Activated B cell treated with CpG ODN at 0.5 μM for 24 hours (primary cell): ENCODE measurements at places on chromosomes 7 and 10. TPM values are rescaled to one million over a fixed set of nuclear protein-coding genes. Genes with fewer than 3 reads are reported as not detected.

DNA sequence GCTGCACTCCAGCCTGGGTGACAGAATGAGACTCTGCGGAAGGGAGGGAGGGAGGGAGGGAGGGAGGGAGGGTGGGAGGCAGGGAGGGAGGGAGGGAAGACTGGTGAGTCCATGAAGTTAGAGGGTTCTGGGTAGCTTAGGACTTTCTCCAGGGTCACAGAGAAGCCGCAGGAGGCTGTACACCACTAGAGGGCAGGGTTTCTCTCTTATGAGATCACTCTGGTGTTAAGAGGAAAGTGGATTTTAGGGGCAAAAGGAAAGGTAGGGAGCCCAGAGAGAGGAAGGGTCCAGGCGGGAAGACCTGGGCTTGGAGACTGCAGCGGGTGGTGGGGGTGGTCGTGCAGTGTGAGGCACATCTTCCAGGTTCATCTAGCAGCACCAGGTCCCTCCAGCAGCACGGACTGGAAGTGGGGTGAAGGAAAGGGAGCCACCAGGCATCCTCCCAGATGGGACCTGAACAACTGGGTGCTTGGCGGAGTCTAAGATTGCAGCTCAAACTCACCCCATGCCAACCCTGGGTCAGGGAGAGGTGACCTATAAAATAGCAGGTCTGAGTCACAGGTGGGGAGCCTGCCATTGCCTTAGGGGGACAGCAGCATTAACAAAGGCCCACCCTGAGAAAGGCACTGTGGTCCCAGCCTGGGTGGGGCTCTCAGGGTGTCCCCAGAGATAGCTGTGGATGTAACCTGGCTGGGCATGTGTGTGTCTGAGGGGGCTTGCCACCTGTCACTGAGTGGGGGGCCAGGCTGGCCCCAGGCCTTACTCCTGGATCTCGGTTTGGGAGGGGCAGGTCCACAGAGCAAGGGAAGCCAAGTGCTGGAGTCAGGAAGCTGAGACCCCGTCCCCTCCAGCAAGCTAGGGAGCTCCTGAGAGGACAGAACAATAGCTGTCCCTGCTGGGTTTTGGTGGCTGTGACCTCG is 48.5 kb upstream of the SLC29A3 start:
- no peaks in the 10 kb centered on the region for H3K4me1 ChIP-seq
- H3K36me3 ChIP-seq, result no peaks in the 10 kb centered on the region
- DNase-seq, result no peak
- peaks cover 5% of the 10 kb centered on the region for H3K27me3 ChIP-seq

GRCh38 chr10:100823194-100823593 is 77.8 kb downstream of the PAX2 start:
- H3K4me3 ChIP-seq, result no peak overlapping the region
- H3K27me3 ChIP-seq, result peaks cover 44% of the 10 kb centered on the region

UBE2H gene
- 28.8 and 32.6 TPM in 2 replicates for total RNA-seq

DNA sequence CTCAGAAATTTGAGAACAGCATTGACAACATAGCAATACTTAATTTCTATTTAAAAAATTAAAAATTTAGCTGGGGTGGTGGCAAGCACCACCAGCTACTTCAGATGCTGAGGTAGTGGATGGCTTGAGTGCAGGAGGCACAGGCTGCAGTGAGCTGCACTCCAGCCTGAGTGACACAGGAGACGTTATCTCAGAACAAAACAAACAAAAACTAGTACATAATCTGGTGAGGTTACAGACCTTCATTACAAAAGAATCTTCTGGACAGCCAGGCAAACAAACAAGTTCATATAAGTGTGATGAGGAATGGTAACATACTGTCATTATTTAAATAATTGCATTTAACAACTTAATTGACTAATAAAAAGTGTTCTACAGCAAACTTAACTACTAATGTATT is 77.0 kb upstream of the OIT3 start:
- DNase-seq, result no peak
- no peaks in the 10 kb centered on the region for H3K27me3 ChIP-seq
- peaks cover 7% of the 10 kb centered on the region for H3K4me1 ChIP-seq
- H3K27ac ChIP-seq, result no peak overlapping the region
- H3K4me3 ChIP-seq, result no peak overlapping the region

GRCh38 chr7:101635484-101635883 is 6.4 kb upstream of the MYL10 start:
- H3K36me3 ChIP-seq, result no peaks in the 10 kb centered on the region
- no peaks in the 10 kb centered on the region for H3K4me1 ChIP-seq
- no peak overlapping the region for H3K27ac ChIP-seq
- H3K27me3 ChIP-seq, result peaks cover 2% of the 10 kb centered on the region
